ENCODE measurements at places on chromosomes 1 and 21. TPM values are rescaled to one million over a fixed set of nuclear protein-coding genes. Genes with fewer than 3 reads are reported as not detected.

The KLHDC9 gene
- 15.5 TPM for total RNA-seq

The CFAP107 gene
- 3.0 TPM for total RNA-seq

The SPRR2F gene
- not detected for total RNA-seq

The GPR37L1 gene
- total RNA-seq, result 6.5 TPM

The ADAMTS4 gene
- total RNA-seq, result 1.2 TPM

The ZC3H11A gene
- 73.8 TPM for total RNA-seq

The SLC16A4 gene
- total RNA-seq, result 5.8 TPM
